ENCODE measurements at places on chromosomes 5 and 9.
A peak's percentile ranks its signal among the peaks of the same experiment; 100 is the strongest.

GRCh38 chr5:88051148-88051547 lies 217.5 kb downstream of the TMEM161B start:
- no peak for DNase-seq

- no peak for DNase-seq
Measured at GRCh38 chr5:170551076-170551475, 47.3 kb downstream of the KCNIP1 start.

- no peak for DNase-seq
Measured at GRCh38 chr5:133275631-133276030, 223.8 kb downstream of the HSPA4 start.

DNA sequence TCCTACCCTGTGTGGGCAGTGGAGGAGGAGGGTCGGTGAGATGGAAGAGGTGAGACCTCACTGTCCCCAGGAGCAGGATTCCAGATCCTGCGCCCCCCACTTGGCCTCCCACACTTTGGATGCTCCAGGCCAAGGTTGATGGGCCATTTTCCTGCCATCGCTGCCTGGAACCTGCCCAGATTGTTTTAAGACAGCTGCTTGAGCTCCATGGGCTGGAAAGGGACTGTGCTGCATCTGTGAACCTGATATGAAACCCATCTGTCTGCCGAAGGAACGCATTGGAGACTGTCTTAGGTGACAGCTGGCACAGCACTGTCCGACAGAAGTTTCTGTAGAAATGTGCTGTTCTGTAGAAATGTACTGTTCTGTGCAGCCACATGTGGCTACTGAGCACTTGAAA lies 72.7 kb upstream of the SLC25A48 start:
- no peak for DNase-seq

- no peak for DNase-seq
Measured at GRCh38 chr5:39273314-39273954, 54.1 kb upstream of the FYB1 start.

DNA sequence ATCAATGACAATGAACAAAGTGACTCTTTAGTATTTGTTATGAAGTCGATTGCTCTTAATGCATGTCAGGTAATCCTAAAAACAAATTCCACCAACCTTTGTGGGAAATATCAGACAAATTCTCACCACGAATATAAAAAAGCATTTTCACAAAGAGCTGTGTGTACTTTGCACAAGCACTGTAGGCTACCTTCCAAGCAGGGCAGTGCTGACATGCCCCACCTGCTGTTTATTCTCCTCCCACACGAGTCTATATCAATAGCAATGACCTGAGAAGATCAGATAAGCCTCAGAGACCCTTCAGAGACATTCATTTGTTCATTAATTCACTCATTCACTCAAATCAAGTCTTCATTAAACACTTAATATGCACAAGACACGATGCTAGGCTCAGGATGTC lies 469.1 kb downstream of the ZSWIM6 start:
- no peak for DNase-seq

DNA sequence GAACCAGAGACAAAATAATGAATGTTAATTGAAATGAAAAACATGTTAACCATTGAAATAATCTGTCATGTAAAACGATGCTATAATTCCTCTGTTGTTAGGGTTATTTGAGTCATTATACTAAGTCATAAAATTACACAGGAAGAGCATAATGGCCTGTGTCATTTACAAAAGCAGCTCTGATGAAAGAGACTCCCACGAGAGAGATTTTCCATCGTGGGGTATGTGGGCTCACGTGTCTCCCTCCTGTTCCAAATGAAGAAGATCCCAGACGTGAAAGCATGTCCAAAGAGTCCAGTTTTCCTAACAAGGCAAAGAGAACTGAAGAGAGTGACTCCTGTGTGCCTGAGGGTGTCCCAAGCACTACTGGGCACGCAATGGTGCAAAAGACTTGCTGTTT lies 379.8 kb downstream of the SPOCK1 start:
- DNase-seq = peak; percentile 17

DNA sequence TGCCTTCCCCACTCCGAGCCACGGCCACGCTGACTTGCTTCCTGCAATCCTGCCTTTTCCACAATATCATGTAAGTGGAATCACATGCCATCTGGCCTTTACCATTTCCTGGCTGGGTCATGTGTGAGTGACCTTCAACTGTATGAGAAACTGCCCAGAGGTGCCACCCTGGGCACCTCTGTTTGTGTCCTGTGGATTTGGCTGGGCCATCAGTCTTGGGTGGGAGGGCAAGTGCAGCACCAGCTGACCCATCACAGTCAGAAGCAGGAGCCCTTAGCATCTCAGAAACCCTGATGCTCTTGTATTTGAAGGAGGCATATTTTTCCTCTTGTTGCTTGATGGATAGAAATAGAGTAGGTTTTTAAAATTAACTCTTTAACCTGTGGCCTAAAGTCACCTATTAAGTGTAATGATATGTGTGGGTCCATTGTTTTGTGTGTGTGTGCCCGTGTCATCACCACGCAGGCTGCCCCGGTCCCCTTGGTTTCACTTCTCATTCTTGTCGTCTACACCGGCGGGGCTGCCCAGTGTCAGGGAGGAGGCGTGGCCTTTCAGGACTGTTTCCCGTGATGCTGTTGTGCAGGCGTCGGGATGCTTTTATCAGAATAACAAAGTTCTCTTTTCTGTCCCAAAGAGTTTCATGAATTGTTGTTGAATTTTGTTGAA lies 52.1 kb upstream of the CACNA1B start:
- DNase-seq = no peak

GRCh38 chr9:81855538-81855937 lies 72.7 kb upstream of the SPATA31D4 start:
- DNase-seq = no peak

DNA sequence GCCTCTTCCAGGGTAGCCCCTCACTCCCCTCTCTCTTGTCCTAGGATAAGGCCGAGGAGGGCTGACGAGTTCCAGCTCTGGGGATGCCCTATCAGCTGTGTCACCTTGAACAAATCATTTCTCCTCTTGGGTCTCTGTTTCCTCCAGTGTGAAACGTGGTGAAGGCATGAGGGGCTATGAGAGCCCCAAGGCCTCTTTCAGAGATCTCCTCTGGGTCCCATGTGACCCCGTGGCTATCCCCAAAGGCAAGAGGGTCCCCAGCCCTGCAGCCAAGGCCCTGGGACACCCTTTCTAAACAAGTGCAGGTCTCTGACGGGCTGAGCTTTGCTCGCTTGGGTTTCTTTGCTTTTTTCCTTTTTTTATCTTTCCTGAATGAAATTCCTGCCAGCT lies 25.5 kb upstream of the SPTLC1 start:
- DNase-seq = no peak

DNA sequence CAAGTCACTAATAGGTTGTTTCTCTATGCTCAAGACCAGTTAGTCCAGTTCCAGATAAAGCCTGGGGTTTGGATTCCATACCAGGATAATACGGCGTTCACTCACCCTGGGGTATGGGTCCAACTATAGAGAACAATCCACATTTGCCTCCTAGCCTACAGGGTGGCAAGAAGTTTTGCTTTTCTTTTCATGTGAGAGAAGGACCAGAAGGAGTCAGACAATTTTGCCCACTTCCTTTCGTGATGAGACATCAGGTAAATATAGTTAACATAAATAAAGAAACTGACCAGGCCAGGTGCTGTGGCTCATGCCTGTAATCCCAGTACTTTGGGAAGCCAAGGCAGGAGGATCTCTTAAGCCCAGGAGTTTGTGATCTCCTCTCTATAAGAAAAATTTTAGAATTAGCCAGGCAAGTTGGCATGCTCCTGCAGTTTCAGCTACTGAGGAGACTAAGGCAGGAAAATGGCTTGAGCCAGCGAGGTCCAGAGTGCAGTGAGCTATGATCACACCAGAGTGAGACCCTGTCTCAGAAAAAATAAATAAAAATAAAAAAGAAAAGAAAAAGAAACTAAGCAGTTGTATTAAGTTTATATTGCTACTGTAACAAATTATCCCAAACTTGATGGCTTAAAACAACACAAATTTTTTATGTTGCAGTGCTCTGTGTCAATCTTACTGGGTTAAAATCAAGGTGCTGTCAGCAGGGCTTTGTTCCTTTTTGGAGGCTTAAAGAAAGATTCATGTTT lies 7.5 kb upstream of the REEP5 start:
- DNase-seq = no peak

GRCh38 chr5:180873615-180874520 lies 12.8 kb upstream of the ZFP62 start:
- DNase-seq = no peak

DNA sequence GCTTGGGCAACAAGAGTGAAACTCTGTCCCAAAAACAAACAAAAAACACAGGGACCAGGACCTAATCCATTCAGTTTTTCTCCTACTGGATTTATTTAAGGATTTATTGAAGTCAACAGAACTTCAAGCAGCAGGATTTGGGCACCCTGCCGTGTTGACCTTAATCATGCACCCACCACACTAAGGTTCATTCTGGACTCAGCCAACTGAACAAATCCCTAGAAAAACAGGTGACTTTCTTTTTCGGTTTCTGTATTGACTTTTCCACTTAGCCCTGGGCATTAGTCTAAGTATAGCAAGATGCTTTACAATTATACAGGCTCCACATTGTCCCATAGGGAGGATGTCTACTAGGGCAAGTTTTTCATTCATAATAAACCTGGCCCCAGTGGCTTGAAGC lies 30.0 kb downstream of the ZNF131 start:
- no peak for DNase-seq

DNA sequence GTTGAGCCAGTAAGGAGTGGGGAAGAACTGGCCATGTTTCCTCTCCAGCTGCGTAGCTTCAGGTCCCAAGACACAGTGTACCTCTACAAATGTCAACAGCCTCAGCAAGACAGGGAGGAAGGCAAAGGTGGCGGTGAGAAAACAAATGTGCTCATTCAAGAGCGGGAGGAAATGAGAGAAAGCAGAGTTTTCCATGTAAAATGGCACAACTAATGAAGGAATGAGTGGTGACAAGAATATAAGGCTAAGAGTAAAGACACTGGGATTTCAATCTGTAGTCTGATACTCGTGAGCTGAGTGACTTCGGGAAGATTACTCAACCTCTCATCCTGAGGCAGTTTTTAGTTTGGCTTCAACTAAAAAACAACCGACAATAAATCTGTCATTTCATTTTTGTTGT lies 67.6 kb downstream of the DPYSL3 start:
- no peak for DNase-seq

DNA sequence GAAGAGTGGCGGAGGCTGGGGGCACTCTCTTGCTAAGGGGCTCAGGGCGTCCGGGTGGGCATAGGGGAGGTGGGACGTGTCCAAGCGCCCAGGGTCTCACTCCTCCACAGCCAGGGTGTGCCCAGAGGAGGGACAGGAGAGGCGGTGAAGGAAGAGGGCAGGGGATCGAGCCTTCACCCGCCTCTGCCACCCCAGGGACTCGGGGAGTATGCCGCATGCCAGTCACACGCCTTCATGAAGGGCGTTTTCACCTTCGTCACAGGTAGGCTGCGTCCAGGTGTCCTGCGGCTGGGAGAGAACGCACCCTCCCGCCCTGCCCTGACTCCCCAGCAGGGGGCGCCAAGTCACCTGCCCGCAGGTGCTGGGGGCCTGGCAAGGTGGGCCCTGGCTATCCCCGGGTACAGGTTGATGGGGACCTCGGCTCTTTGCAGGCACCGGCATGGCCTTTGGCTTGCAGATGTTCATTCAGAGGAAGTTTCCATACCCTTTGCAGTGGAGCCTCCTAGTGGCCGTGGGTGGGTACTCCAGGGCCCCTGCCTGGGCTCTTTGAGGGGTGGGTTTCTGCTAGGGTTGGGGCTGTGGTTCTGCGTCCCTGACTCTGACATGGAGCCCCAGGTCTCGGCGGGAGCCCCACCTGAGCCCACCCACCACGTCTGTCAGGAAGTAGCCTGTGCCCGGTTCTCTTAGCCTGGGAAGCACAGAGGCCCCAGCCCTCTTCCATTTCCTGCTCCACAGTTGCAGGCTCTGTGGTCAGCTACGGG lies 552 bp downstream of the TMEM141 start:
- peak; percentile 62 for DNase-seq

- DNase-seq = no peak
Measured at GRCh38 chr5:98936948-98937715, 8.3 kb upstream of the CHD1 start.

DNA sequence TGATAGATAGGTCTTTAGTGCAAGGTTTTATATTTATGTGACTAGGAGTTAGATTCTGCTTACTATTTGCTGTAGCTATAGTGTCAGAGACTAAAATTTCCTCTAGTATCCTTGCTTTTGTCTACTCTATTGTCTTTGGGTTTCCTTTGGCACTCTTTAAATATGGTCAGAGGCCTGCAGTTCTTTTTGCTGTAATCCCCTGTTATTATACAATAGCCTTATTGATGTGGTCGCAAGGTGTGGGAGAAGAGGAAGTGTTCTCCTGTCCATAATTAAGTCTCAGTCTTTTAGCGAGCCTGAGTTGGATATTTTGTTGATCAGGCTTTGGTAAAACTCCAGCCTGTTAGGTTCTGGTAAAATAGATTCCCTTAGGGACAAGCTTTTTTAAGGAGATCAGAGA lies 34.9 kb downstream of the LURAP1L start:
- DNase-seq = no peak

DNA sequence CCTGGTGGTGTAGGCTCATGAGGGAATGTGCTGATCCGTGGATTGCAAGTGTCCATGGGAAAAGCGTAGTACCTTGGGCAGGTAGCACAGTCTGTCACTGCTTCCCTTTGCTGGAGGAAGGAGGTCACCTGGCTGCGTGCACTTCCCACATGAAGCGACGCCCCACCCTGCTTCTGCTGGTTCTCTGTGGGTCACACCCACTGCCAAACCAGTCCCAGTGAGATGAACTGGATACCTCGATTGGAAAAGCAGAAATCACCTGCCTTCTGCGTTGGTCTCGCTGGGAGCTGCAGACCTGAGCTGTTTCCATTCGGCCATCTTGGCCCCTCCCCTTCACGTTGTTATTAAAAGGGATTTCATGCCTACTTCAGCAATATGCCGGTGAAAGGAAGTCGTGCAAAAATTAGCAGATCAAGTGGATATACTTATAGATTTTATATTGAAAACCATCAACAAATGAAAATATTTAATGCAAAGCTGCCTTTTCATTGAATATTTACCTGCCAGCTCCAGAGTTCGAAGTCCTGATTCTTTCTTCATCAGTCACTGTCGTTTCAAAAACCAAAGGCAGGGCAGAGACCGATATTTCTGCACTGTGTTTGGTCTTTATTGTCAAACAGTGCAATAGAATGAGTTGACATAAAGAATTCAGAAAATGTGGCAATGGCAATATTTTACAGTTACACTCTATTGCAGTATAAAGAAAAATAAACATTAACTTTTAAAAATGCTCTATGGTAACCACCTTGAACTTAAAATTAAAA lies 123.2 kb downstream of the JAKMIP2 start:
- DNase-seq = no peak

- DNase-seq = no peak
Measured at GRCh38 chr5:16889972-16890519, 46.0 kb downstream of the MYO10 start.

- no peak for DNase-seq
Measured at GRCh38 chr9:87613265-87614111, 112.4 kb upstream of the CTSL start.

Measured in NCI-H1930 (cell line).